ENCODE measurements at places on chromosomes 11 and 22.

GRCh38 chr11:92268546-92268945 is 43.9 kb downstream of the FAT3 start:
- no peak for DNase-seq

DNA sequence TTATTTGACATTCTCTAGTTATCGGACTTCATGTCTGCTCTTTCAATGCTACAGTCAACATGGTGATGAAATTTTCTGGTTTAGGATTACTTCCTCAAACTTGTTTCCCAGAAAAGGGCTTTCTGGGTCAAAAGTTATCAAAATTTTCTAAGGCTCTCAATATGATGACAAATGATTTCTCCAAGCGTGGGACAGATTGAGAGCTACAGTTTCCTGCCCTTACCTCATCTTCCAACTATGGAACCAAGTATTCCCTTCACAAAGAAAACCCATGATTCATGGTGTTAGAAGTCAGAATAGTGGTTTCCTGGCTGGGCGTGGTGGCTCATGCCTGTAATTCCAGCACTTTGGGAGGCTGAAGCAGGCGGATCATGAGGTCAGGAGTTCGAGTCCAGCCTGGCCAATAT is 17.8 kb downstream of the MYO18B start:
- no peak for DNase-seq

GRCh38 chr11:106415510-106415909 is 338.0 kb downstream of the AASDHPPT start:
- DNase-seq = no peak

DNA sequence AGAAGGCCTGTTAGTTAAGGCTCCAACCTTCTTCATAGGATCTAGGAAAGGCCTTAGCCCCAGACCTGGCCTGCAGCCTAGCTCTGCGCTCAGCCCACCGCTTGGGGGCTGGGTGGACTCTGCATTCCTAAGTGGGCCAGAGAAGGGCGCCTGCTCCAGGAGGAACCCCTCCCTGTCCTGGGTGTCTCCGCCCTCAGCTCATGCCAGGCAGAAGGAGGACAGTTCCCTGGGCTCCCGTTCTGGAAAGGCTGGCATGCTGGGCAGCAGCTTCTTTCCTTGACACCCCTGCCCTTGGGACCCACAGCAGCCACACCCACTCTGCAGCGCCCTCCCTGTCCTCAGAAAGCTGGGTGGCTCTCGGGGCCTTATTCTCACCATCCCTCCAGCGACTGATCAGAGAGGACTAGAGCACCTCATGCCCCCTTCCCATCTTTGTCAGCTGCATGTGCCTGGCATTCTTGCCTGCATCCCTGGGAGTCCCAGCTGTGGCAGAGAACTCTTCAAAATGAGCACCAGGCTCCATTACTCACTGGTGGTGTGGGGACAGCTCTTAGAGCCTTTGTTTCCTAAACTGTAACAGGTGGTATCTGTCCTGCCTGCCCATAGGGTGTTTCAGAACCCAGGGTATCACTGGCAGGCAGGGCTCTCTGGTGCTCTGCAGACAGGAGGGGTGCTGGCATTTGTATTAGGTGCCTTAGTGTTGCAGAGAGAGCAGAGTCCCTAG is 20.3 kb upstream of the MYRF start:
- DNase-seq = no peak

DNA sequence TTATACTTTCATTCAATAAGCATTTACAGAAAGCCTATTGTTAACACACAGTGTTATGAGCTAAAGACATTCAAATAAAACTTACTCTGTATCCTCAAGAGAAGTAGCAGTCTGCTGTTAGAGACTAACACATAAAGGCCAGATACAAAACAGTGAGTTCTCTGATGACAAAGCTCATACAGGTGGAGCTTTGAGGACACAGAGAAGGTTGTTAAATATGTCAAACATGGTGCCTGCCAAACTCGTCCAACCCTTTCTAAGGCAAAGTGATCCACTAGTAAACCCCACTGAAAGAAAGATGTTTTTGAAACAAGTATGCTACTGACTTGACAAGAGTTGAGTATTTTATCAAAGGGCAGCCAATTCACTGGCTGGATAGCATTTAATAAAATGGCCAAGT is 70.1 kb downstream of the C2CD3 start:
- no peak for DNase-seq

DNA sequence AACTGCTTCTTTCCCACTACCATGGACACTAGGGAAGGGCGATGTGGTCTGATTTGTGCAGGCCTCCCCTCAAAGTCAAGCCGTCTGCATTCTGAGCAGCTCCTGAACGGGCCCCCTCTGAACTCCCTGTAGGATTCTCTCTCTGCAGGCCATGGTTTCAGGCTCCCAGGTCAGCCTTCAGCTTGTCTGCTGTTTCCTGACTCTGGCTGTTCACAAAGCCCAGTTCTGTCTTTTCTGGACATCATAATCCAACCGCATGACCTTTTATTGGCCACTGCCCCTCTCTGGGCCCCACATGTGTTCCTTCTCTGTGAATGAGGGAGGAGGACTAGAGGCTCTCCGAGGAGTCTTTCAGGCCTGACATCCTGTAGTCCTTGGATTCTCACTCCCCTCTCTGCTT is 161.0 kb downstream of the FEZ1 start:
- DNase-seq = no peak

- no peak for DNase-seq
These were observed 1.5 kb upstream of the MRGPRG start for GRCh38 chr11:3220101-3220500.

- no peak for DNase-seq
These were observed 34.4 kb downstream of the IGHMBP2 start for GRCh38 chr11:68938088-68938487.

DNA sequence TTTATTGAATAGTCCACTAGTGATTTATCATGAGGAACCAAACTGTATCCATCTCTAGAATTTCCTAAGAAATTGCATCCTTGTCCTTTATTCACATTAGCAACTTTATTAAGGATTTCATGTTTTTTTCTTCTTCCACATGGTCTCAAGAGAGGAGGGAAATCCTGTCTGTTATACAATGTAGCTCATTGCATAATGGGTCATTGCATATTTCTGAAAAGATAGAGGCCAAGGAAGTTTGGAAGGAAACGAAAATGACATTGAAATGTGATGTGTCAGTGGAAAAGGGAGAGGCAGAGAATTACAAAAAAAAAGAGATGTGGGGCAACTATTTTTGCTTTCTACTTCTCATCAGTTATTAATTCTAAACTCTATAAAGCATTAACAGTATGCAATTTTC is 353.1 kb downstream of the METTL15 start:
- DNase-seq = no peak

GRCh38 chr22:45832959-45833580 is 143.9 kb downstream of the WNT7B start:
- no peak for DNase-seq

GRCh38 chr11:71156301-71156700 is 96.1 kb downstream of the SHANK2 start:
- DNase-seq = no peak

- DNase-seq = no peak
These were observed 4.3 kb upstream of the MB start for GRCh38 chr22:35621451-35621850.

DNA sequence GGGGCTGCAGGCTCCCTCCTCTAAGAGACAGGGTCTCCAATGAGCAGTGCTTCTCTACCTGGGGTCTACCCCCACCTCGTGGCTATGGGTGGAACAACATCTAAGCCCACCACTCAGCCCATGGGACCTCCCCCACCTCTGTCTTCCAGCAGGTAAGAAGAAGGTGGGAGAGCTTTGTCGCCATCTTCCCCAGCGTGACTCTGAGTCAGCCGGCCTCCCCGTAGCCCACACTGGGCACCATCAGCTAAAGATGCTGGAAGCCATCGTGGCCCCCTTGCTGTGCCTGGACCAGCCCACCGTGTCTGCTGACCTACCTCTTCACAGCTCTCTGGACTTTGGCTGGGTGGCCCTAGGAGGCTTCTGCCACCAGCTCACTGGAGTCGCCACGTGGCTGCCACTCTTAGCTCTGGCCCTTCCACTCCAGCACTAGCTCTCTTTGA is 944 bp downstream of the C11orf86 start:
- peak; percentile 82 for DNase-seq

- DNase-seq = no peak
These were observed 24.3 kb upstream of the ADSL start for GRCh38 chr22:40322021-40322420.

DNA sequence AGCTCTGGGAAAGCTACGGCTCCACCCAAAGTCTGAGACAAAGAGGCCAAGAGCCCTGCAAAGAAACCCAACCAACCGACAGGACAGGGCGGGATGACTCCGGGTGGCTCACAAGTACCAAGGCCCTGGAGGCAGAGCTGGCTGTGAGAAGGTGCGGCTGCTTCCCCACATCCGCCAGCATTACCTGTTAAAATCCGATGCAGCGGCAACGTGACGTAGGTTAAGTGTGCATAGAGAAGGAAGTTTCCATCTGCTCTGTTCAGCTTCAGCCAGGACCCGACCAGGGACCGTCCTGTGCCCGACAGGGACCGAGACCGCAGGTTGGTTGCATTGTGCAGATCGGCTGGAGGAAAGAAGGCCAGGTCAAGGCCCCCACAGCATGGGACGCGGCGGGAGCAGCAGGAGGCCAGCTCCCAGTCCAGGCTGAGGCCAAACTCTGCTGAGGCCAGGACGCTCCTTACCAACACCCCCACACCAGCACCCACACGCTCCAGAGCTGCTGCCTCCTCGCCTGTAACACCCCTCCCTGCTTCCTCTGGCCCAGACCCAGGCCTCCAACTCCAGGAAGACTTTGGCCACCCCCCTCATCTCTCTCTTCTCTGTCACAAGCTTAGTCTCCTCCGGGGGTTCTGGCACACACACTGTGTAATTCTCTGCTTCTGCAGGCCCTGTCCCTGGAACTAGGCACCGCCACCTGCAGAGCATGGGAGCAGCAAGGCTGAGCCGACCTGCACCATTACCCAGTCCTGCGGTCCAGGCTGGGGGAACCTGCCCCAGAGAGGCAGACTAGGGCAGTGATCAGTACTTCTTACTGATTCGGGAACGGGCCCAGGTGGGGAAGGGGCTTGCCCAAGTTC is 34.1 kb downstream of the NUP50 start:
- no peak for DNase-seq

- peak; percentile 26 for DNase-seq
These were observed 33.1 kb upstream of the CBX7 start for GRCh38 chr22:39185601-39186012.

DNA sequence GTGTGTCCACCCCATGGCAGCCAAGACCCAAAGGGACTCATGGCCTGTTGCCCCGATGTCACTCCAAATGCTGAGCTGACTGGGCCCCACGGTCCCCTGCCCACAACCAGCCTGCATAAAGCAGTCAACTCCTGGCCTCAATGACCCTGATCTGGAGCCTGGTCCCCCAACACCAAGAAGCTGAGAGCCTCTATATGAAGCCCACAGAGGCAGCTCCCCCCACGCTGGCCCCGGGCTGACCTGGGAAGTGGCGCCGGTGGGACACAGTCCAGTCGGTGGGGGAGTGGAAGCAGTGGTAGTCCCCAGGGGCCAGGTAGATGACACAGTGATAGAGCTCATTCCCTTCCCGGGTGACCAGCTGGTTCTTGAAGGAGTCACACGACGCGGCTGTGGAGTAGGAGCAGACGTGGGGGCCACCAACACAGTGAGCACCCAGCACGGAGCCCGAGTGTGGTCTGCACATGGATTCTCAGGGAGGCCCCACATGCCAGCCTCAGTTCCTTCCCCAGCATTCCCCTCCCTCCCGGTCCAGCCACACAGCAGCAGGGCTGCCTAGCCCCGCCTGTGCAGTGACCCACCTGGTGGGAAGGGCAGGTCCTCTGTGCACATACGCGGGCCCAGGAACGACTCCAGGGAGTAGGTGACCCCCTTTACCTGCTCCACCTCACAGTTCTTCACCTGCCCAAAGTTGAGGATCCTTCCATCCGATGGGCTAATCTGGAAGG is 41.1 kb downstream of the PISD start:
- DNase-seq = no peak

- no peak for DNase-seq
These were observed 71.1 kb downstream of the NCAPD3 start for GRCh38 chr11:134152696-134153095.

GRCh38 chr11:60991457-60991856 is 20.0 kb downstream of the CD6 start:
- no peak for DNase-seq

DNA sequence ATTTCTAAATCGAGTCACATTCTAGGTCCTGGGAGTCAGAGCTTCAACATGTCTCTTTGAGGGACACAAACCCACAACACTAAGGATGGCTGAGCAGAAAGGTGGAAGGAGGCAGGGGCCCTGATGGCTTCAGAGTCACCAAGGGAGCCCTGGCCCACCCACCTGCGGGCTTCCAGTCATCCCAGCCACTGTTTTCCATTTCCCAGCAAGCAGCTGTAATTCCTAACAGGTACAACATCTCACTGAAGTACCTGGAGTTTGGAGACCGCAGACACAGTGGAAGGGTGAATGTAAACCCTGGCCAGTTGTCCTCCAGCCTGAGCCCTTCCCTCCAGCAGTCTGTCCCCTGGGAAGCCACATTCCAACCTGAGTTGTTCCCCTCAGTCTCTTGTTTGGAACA is 562.8 kb downstream of the TBC1D22A start:
- DNase-seq = no peak

DNA sequence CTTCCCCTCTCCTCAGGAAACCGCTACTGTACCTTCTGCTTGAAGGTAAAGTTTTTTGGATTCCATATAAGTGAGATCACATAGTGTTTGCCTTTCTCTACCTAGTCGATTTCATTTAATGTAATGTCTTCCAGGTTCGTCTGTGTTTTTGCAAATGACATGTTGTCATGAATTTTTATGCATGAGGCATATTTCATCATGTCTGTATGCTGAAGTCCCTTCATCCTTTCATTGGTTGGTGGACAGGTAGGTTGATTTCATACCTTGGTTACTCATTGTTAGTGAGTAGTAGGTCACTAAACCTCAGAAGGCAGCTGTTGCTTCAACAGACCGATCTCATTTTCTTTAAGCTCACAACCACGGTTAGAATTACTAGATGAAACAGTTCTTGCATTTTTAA is 60.3 kb downstream of the LRRC74B start:
- no peak for DNase-seq

- DNase-seq = no peak
These were observed 437.8 kb downstream of the DYNC2H1 start for GRCh38 chr11:103547024-103547423.
